ENCODE measurements at places on chromosomes 7 and 10. TPM values are rescaled to one million over a fixed set of nuclear protein-coding genes. Genes with fewer than 3 reads are reported as not detected.

The GHRHR gene
- not detected for total RNA-seq

The ZC3HAV1L gene
- total RNA-seq, result 6.9 TPM

The TAS2R41 gene
- total RNA-seq, result 0.52 TPM

The CLEC5A gene
- 0.27 TPM for total RNA-seq

The MYO1G gene
- total RNA-seq, result 245 TPM

The TDRD1 gene
- 0.20 TPM for total RNA-seq

The CREB5 gene
- total RNA-seq, result 1.8 TPM

The DKK1 gene
- total RNA-seq, result not detected

The ALOX5 gene
- 19.8 TPM for total RNA-seq
